ENCODE measurements at places on chromosomes 3 and 15.

DNA sequence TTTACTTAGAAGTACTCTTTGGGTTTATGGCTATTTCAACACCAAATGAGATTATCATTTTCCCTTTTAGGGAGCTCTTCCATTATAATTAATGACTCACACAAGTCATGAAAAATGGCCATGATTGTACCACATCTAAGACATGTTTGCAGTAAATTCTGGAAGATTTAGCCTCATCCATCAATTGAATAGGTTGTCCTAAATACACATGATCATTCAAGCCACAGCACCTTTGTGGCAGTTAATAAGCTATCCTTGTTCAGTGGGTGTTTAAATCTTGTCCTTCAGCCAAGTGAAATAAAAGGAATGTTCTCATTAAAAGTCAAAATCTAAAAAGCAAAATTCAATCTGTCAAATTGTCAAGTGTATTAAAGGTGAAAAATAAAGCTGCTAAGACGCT, 237.5 kb downstream of the ZPLD1 start:
- no peak for DNase-seq

GRCh38 chr3:120471643-120472042, 20.9 kb upstream of the FSTL1 start:
- no peak for DNase-seq

- no peak for DNase-seq
These were observed 56.9 kb upstream of the FLNB start for GRCh38 chr3:57951066-57951882.

GRCh38 chr3:130787422-130788068, 40.9 kb upstream of the PIK3R4 start:
- no peak for DNase-seq

DNA sequence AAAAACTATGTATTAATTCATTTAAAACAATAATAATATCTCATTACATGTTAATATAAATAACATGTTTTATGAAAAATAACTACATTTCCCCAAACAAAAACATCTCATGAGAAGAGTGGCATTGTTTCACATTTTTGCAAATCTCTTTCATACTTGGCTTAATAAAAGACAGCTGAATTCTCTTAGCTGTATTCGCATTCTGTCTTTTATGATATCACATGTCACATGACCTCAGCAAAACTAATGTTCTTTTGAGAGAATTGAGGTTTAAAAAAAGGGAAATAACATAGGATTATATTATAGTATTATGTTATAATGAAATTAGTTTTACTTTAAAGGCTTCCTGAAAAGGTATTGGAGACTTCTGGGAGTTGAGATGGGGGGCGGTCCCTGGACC, 48.4 kb upstream of the SPPL2A start:
- no peak for DNase-seq

DNA sequence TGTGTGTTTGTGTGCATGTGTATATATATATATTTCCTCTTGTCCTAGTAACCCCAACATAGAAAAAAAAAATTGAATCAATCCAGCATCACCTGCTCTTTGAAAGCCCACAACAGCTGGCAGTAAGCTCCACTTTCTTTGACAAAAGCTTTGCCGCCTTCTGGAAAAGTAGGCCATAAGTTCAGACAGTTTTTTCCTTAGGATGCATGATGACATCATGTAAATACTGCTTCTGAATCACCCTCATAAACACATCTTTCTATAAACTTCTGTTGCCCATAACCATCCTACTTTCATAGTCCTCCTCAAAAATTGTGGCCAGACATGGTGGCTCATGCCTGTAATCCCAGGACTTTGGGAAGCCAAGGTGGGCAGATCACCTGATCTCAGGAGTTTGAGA, 67.4 kb downstream of the CSNK1G1 start:
- no peak for DNase-seq

- DNase-seq, result no peak
These were observed 39.3 kb upstream of the CEMIP start for GRCh38 chr15:80739919-80740318.

DNA sequence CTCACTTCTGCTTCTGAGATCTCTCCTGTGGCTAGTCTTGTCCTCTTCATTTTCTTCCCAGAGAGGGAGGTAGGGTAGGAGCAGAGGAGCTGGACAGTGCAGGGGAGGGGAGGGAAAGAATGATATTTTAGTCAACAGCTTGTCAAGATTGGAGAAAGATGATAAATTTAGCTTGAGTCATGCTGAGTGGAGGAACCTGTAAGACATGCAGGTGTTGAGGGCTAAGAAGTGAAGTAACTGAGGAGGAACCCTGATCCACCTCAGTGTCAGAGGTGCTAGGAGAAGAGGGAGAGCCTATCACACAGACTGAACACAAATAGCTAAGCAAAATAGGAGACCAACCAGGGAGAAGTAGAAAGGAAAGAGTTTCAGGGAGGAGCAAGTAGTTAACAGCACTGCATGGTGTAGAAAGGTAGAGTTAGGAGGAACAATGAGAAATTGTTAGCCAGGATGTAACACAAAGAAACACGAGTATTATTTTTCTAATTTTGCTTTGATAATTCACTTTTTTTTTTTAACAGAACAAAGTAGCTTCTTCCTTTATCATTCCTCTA, 108.2 kb upstream of the CHRM5 start:
- DNase-seq, result no peak

GRCh38 chr3:114746502-114746901, 400.6 kb downstream of the ZBTB20 start:
- no peak for DNase-seq

DNA sequence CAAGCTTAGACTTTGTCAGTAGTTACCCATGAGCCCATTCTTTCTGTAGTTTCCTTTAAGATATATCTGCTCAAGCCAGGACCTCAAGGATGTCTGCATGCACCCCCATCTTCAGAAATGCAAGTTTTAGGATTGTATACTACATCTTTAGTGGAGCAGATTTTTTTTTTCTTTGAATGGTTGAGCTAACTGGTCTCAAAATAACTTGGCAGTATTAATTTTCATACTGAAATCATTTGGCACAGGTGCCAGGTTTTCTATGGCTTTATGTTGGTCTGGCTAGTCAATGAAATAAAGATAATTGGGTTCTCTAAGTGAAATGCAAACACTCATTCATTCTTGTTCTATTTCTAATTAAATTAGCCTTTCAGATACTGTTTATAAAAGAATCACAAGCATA, 108.9 kb downstream of the ATG7 start:
- DNase-seq, result no peak

DNA sequence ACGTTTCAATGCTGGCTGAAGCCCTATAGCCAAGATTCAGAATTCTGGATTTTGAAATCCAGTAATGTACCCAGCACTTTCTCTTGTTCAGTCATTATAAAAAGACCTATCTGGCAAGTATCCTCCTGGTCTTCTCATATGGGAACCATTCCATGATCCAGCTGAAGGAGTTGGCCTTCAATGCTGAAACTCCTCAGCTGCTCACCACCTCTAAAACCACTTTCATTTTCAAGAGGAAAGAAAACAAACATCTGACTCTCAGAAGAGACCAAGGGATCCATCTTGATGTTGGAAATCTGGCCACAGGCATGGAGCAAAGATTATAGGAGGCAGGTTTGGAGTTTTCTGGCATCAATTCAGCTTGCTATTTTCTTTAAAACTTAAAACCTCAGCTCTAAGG, 235.4 kb downstream of the FMN1 start:
- no peak for DNase-seq

- DNase-seq, result no peak
These were observed 15.3 kb downstream of the SNX1 start for GRCh38 chr15:64110950-64111678.

DNA sequence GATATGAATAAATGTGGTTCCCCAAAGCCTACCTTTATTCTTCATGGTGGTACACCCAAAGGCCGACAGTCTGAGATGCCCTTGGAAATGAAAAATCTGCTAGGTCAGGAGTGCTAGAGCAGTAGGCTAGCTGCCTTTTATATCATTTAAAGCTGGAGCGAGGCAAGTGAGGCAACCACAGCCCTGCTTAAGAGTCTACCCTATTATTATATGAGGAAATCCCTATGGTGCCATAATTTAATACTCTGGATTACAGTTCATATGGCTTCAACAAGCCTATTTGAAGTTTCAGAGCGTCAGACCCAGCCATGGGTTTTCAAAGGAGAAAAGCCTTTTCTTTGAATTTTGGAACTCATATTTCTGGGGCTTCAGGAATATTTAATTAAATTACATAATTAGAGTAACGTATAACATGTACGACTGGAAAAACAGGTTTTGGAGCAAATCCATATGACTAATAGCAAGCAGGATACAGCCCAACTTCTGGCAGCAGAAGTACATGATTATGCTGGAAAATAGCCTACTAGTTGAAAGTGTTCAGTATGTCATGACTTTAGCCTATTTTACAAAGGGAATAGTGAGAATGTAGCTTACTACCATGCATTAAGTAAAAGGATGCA, 18.0 kb upstream of the SLTM start:
- DNase-seq, result no peak

DNA sequence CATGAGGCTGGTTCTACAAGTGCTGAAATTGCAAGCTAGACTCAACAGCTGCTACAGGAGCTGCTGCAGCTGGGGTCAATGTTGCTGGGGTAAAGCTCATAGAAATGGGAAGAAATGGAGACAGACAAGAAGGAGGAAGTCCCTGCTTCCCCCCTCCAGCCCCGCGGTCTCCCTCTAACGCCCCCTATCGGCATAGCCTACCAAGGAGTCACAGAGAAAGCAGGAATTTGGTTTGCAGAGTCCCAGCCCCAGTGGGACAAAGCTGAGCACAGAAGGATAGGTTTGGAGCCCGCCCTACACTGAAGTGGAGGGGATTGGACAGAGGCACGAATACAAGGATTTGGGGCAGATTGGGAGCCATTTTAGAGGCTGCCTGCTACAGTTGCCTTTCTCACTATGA, 176.9 kb upstream of the ANKRD28 start:
- DNase-seq, result no peak

DNA sequence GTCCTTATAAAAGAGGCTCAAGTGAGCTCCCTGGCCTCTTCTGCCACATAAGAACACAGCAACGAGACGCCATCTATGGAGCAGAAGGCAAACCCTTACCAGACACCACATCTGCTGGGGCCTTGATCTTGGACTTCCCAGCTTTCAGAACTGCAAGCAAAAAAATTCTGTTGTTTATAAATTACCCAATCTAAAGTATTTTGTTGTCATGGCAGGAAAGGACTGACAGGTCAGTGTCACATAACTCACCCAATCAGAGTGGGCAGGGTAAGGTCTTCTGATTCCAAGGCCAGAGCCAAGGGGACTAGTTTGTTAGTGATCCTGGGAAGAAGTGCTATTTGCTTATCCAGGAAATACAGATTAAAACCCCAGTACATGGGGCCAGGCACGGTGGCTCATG, 98.9 kb downstream of the HMG20A start:
- DNase-seq, result no peak

DNA sequence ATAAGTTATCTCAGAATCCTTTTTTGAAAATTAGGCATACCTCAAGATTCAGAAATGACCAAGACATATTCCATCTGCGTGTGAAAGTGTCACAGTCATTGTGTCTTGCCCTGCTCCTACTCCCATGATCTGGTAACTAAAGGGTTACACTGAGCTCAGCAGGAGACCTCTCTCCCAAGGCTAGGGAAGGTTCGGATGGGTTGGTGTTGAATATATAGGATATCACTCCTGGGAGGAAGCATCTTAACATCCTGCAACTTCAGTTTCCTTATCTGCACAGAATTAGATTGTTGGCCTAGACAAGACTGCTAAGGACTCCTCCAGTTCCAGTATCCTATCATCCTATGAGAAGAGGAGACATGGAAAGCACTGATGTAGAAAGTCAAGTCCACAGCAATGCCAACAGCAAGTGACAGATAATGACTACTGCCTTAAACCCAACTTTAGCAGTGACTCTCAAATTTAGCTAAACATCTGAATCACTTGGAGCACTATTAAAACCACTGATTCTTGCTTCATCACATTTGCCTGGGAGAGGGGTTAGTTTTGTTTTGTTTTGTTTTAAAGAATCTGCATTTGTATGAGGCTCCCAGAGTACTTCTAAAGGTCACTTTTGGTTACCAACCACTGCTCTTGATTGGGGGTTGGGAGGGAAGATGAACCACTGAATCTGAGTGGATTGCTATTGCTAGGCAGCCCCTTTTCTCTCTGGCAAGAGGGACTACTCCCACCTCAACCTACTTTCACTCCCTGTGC, 9.7 kb downstream of the ADAMTS9 start:
- DNase-seq, result no peak

DNA sequence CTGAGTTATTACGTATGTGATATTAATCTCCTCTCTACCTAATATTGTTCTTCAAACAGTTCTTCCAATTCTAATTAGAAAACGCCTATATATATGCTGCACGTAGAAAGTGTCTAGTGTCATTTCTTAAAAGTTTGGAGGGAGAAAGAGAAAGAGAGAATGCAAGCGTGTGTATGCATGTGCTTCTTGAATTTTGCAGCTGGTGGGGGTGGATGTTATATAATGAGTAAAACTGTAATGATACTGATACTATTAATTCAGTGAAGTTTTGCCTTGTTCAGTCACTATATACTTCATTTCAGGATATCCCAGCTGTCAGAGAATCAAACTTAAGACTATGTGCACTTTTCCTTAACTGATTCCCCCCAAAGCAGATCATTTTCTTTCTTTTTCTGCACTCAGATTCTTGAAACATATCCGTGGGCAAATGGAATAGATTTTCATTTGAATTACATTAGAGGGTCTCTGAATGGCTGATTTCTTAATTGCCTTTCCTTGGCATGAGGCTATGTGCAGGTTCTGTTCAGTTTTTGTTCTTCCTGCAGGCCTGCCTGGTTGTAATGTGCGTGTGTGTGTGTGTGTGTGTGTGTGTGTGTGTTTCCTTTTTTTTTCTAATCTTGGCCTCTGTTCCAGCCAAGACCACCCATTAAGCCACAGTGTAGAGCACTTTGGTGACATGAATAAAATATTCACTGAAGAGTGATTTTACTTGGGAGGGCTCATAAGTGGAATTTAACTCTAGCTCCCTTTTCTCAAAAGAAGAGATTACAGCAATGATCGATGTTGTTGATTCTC, 617.5 kb downstream of the RBMS3 start:
- DNase-seq, result no peak

DNA sequence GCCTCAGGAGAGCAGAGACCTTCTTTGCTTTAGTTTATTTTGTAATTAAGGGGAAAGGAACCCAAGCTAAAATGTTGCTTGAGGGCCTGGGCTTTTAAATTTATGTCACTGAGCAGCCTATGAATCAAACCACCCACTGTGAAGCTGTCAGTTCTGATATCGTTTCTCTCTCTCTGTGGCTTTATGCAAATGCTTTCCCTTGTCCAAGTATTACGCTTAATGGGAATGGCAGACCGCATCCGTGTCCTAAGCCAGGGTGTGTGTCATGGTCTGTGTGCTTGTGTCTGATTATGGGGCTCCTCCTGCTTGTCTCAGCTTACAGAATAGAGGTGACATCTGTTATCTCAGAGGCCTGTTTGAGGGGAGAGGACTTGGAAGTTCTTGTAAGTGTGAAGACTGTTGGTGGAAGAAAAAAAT, 82.4 kb downstream of the EBLN2 start:
- DNase-seq, result no peak

Data from NCI-H2171 (cell line).